ENCODE measurements at places on chromosomes 3 and 15. TPM values are rescaled to one million over a fixed set of nuclear protein-coding genes. Genes with fewer than 3 reads are reported as not detected.

DNA sequence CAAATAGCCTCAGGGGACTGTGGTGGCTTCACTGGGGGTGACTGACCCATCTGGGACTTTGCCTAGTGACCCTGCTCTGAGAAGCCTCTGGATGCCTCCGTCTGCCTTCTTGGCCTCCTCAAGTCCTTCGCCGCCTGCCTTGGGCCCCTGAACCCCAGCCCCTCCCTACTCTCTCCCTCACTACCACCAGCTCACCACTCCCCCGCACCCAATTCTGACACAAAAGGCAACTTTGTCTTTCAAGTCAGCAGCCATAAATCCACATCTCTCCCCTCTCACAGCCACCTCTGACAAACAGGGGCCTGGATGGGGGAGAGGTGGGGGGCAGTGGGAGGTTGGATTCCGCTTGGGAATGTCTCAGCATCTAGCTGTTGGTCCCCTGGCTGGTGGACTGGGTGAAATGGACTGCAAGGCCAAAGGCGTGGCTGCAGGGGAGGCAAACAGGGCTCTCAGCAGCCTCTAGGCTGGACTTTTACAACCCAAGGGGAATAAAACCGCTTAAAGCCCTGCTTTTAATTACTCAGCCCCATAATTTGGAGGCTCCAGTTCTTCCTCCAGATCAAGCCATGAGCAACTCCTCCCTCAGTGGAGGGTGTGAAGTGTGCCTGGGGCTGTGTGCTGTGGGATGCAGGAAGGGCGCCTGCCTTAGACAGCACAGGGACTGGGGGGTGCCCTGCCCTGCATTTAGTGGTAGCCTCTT, 33.4 kb downstream of the IGDCC3 start:
- DNase-seq: no peak

DNA sequence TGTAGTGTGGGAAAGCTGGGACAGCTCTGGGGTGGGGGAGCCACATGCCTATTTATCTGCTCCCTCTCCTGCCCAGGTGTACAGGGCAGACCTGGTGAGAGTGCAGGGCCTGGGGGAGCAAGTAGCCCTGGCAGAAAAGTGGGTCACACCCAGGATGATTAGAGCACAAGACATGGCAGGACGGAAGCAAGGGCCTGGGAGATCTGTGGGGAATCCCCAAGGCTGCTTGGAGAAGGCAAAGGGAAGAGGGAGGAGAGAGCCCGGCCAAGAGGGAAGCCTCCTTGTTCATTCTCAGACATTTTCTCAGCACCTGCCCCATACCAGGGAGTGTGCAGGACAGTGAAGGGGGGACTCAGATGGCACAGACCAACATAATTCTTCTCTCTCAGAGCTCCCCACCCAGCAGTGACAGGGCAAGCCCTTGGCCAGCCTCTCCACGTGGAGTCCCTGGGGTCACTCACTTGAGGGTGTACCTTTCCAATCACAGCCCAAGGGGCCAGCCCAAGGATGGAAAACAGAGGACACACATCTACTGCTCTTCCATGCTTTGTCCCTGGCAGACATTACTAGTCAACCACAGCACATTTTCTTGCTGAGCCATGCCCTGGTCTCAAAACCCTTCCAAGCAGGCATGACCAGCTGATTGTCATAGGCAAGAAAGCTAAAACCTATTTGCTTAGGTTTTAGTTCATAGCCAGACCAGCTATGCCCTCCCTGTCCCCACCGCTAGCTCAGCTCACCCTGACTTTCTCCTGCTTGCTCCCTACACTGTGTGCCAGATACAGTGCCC, 4.9 kb upstream of the DUSP7 start:
- no peak for DNase-seq

DNA sequence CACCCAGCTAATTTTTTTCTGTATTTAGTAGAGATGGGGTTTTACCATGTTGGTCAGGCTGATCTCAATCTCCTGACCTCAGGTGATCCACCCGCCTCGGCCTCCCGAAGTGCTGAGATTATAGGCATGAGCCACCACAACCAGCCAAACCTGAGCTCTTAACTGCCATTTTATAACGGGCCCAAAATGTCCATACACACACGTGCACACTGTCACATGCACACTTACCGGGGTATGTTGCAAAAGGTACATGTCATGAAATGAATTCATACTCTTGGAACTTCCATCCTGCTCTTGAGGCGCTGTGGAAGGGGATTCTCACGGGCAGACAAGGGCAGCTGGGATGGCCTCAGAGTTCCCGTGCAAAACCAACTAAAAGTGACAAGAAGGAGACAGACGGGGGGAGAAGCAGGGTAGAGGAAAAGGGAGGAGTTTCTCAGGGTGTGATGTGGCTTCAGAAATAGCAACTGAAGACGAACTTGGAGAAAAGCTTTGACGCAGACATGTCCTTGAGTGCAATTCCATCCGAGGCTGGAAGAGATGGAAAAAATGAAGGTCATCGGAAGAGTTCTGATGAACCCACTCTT, 110.9 kb downstream of the BDH1 start:
- no peak for DNase-seq

GRCh38 chr3:168812234-168812633, 716.5 kb upstream of the GOLIM4 start:
- no peak for DNase-seq

GRCh38 chr3:172716476-172716875, 5.6 kb upstream of the NCEH1 start:
- DNase-seq: no peak

DNA sequence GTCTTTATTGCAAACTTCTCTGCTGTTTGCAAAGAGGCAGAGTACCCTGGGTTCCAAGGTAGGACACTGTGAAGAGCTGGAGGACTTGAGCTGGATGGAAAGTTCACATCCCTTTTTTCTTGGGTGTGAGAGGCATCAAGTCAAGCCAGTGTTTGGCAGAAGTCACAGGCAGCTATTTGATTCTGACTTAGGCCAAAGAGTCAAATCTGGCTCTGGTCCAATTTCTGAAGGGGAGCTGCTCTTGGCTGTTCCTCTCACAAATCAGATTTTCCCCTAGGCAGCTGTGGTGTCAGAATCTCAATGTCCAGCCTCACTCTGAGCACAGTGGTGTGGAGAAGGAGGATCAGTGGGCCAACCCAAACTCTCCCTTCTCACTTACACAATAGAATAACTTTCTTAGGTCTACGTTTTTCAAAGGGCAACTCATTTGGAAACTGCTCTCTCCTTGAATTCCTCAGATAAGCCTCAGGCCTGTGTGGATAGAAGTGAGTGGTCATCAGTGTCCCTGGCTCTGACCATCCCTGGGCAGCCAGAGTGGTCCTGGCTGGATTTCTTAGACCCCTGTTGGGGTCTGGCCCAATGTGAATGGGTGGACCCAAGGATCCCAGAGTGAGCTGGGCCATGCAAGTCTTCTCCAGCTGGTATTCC, 18.2 kb upstream of the AMOTL2 start:
- DNase-seq: no peak

DNA sequence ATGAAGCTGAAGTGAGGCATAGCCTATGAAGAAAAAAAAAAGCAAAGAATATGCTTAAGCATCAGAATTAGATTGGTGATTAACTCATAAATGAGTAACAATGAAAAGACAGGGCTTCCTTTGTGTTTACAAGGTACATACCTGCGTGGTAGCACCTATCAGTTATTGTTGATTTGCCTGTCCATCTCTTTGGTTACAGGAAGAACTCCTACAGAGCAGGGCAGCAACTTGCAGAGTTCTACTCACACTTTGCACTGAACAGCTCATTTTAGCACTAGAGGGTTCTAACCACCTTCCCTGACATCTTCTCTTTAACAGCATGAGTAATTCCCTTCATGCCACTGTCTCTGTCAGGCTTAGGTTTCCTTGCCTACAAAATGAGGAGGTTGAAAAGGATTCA, 166.0 kb downstream of the DPH6 start:
- no peak for DNase-seq

GRCh38 chr3:183338520-183338919, 85.5 kb downstream of the B3GNT5 start:
- no peak for DNase-seq

DNA sequence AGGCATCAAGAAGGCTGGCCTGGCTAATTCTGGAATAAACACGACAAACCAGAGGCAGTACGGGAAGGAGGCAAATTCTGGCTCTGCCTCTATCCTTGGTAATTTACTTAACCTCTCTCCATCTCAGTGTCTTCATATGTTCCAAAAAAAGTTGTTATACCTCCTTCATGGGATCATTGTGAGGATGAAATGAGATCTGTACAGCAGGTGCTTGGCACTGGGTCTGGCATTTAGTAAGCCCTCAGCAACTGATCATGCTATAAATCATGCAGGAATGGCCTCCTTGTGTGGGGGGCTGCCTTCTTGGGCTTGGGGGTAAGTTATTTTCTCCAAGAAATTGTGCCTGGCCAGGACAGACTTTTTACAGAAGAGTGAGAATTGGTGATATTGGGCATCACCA, 38.3 kb upstream of the TRA2B start:
- no peak for DNase-seq

DNA sequence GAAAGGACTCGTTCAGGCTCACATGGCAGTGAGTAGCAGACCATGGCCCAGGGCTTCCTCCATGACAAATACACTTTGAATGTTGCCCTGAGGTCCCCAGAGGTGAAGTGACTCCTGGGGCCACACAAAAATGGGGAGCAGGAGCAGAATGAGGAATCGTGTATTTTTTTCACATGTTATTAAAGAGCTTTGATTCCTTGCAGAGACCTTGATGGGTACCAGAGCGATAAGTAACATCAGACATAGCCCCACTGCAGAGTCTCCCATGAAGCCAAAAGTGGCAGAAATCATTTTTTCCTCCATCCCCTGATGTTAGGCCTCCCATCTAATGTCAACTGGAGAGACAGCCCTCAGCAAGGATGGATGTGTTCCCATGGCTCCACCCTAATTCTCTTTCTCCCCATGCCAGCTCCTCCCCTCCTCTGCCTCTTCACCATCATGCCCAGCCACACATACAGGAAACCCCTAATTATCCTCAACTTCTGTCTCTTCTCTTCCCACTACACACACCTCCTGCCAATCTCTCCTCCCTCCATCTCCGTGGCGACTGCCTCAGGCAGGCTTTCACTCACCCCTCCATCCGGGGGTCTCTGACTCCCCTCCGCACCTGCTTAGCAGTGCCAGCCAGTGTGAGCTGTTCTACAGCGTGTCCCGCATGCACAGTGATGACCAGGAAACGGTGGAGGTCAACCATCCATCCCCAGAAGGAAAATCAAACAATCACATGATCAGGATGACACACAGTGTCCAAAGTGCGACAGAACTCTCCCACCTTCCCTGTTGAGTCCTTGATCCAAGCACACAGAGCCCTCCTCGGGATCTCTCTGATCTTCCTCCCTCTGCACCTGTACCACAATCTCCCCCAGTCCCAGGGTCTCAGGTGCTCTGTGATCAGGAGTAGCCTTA, 7.1 kb upstream of the SSUH2 start:
- no peak for DNase-seq

DNA sequence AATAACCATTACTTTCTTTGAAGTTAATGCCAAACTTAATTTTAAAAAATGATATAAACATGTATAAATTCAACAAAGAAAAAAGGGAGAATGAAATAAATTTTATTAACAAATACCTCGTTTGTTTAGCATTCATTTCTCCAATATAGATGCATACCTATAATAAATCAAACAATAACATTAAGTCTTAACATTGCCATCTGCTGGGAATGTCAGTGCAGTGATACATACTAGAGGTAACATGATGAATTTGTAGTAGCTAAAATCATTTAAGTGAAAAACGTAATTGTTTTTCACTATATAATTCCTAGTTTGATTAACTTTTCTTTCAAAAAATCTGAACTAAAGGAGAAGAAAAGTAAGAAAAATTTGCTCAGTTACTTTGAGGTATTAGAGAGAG, 340.2 kb upstream of the CBLB start:
- no peak for DNase-seq

DNA sequence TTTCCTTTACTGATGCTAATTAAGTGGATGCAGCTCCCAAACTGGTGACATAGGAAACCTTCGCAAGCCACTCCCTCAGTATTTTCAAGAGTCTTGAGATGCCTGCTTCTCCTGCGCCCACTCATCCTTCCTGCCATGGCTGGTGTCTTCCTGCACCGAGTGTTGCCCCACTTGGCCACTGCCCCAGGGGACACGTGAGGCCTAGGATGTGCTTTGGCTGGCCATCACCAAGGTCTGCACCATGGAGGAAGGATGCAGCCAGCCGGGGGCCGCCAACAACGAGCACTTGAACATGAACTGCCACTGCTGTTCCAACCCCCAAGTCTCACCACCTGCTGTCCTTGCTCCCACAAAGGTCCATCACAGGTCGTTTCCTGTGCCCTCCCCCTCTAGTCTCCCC, 34.1 kb downstream of the EPHB3 start:
- DNase-seq: no peak

- no peak for DNase-seq
Observed at GRCh38 chr3:10833855-10834414, 17.9 kb downstream of the SLC6A11 start.

DNA sequence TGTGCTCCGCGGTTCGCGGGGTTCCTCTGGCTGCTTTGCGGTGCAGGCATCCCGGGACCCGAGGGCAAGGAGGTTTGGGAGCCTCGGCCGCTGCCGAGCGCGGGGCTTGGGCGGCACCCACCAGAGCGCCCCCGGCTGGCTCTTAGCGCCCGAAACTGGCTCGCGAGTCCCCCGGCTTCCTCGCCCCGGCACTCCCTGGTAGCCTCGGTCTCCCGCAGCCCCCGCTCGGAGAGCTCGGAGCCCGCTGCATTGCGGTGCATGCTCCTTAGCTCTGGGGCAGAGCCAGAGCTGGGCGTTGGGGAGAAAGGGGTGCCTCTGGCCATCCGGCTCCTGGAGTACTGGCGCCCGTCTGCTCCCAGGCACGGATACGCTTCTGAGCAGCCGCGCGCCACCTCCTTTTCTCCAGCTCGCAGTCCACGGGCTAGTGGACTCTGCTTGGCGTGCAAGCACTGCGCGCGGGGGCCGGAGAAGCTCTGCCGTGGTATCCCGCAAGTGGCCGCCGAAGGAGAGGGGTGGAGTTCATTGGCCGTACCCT, 753 bp downstream of the EPHB1 start:
- DNase-seq: no peak

- DNase-seq: no peak
Observed at GRCh38 chr3:113340785-113341184, 100.5 kb downstream of the CFAP44 start.

GRCh38 chr15:100254285-100254684, 87.5 kb downstream of the ADAMTS17 start:
- DNase-seq: no peak

Gene SHF
- total RNA-seq: 16.1 TPM

Gene RBSN
- total RNA-seq: 15.0 TPM

Gene ZNF501
- total RNA-seq: 1.4 TPM

Gene ATP11B
- total RNA-seq: 87.9 TPM

Gene LRRC15
- not detected for total RNA-seq

Gene DUOX2
- total RNA-seq: not detected
